ENCODE measurements at places on chromosomes 6 and 20. TPM values are rescaled to one million over a fixed set of nuclear protein-coding genes. Genes with fewer than 3 reads are reported as not detected.

Gene SAMHD1
- 2.2 TPM for total RNA-seq

Gene BPHL
- total RNA-seq: 15.1 TPM

Gene B3GAT2
- under 0.01 TPM for total RNA-seq

Gene TNXB
- total RNA-seq: 2.4 TPM

Gene SESN1
- total RNA-seq: 18.4 TPM

Gene PAX1
- total RNA-seq: not detected

Gene PPP1R3G
- total RNA-seq: 1.8 TPM

Gene BCLAF1
- total RNA-seq: 71.6 TPM

Gene HLA-DOA
- total RNA-seq: not detected
